T-helper 17 cell (primary cell): ENCODE measurements at places on chromosomes 1 and 21. TPM values are rescaled to one million over a fixed set of nuclear protein-coding genes. Genes with fewer than 3 reads are reported as not detected.

DNA sequence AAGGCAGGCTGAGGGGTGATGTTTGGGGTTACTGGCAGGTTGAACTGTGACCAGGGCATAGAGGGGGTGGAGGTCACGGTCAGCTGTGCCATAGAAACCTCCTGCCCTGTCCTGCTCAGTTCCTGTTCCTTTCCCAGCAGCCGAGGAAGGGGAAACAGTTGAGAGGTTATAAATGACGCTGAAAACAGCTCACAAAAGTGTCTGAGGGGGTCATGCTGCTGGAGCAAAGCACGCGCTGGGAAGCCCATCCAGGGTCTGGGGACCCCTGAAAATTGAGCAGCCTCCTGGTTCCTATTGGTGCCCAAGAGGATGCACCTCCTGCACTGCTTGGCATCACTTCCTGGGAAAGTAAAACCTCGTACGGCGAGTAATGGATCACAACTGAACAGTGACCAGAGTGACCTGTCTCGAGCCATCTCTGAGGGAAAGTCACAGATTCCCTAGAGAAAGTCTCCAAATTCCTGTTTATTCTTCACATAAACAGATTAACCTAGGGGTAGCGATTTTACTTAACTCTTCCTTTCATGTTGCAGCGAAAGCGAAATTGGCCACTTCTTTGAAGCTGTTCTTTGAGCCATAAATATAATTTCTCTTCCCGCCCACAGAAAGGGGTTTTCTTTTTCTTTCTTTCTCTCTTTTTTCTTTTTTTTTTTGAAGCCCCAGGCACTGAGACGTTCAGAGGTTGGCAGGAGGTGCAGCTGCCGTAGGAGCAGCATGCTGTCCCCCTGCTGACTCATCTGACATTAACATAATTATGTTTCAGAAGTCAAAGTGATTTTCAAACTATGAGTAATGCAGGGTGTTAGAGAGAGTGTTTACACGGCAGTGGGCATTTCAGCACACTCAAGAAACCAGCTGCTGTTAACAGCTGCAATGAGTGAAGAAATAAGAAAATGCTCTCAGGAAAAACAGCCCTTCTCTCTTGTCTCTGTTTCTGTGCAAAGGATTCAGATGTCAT, 41.8 kb upstream of the ATF3 start:
- H3K4me3 ChIP-seq, result peak overlapping the region; percentile 99
- H3K4me1 ChIP-seq, result peaks cover 13% of the 10 kb centered on the region
- no peak for DNase-seq
- H3K27me3 ChIP-seq, result no peaks in the 10 kb centered on the region
- peaks cover 3% of the 10 kb centered on the region for H3K36me3 ChIP-seq

DNA sequence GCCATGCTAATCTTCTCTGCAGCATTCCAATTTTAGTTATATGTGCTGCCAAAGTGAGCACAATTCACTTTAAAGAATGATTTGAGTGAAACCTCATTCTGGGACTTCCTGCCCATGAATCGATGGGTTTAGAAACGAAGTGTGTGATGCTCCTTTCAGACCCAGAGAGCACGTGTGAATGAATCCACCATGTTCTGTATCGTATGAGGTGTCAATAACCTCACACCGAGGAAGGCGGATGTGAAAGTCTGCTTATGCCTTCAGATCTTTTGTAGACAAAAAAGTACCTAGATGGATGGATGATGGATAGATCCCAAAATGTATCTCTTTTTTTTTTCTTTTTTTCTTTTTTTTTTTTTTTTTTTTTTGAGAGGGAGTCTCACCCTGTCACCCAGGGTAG, 13.8 kb downstream of the UBASH3A start:
- H3K27me3 ChIP-seq, result no peaks in the 10 kb centered on the region
- peaks cover 61% of the 10 kb centered on the region for H3K4me1 ChIP-seq
- DNase-seq, result no peak
- H3K36me3 ChIP-seq, result peaks cover 20% of the 10 kb centered on the region

DNA sequence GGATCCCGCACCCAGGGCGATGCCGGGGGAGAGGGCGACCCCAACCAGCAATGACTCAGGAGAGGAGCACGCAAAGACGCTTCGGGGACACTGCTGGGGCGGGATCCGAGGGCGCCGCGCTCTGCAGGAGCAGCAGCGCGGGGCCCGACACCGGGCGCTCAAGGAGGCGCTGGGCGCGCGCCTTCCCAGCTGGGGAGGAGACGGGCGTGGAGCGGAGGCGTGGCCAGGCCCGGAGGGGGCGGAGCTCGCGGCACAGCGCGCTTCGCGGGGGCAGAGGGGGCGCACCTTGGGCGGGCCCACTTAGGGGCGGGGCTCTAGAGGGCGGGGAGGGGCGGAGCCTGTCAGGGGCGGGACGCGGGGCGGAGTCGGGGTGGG, 369 bp downstream of the SUMO3 start:
- H3K27me3 ChIP-seq, result no peaks in the 10 kb centered on the region
- peaks cover 14% of the 10 kb centered on the region for H3K4me1 ChIP-seq
- peak overlapping the region; percentile 86 for H3K4me3 ChIP-seq
- DNase-seq, result peak; percentile 92
- H3K36me3 ChIP-seq, result peaks cover 3% of the 10 kb centered on the region

GRCh38 chr1:225870911-225871310, 11.3 kb downstream of the TMEM63A start:
- peaks cover 2% of the 10 kb centered on the region for H3K36me3 ChIP-seq
- H3K27me3 ChIP-seq, result no peaks in the 10 kb centered on the region
- H3K4me1 ChIP-seq, result peaks cover 53% of the 10 kb centered on the region
- peak overlapping the region; percentile 32 for H3K27ac ChIP-seq
- DNase-seq, result no peak

Gene ELAVL4
- not detected for total RNA-seq

Gene KCNJ6
- not detected for total RNA-seq
